ENCODE measurements at places on chromosomes 16 and 17.

DNA sequence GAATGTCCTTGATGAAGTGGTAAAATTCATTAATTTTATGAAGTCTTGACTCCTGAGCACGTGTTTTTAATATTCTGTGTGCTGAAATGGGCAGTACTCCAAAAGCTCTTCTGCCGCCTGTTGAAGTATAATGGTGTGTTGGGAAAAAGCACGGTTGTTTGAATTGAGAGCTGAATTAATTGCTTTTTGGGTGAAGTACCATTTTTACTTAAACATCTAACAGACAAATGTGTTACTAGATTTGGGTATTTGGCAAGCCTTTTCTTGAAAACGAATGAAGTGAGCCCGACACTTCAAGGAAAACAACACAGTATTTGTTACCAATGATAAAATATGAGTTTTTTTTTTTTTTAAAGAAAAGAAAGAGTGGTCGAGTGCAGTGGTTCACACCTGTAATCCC lies 22.5 kb downstream of the WWP2 start:
- no peak for DNase-seq

- no peak for DNase-seq
Observed at GRCh38 chr17:40558300-40558889, 6.9 kb downstream of the CCR7 start.

- DNase-seq: no peak
Observed at GRCh38 chr17:11898526-11899235, 98.6 kb downstream of the ZNF18 start.

DNA sequence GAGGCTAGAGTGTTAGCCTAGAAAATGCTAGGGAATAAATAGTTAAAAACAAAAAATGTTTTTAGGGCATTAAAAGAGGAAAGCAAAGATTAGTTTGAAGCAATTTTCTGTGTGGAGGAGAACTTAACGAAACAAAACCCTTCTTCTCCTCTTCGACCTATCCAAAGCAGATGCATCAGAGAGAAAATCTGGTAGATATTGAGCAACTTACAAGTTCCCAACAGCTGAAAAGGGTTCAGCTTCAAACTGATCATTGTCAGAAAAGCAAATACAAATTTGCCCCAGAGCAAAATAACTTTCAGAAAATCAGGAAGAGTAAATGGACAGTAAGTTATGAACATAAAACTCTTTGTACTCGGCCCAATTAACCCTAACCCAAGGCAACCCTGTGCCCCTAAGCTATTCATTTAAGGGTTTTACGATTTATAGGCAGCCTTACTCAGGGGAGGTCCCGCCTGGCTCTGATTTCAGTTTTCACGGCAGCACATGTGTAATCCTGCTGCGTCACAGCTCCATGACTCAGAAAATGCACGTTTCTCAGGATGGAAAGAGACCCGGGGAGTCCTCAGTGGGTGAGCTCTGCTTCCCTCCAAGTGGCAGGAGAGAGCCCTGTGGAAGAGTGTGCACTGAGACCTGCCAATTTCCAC lies 405.7 kb upstream of the SALL1 start:
- DNase-seq: peak; percentile 83

GRCh38 chr17:78617511-78618061 lies 40.4 kb upstream of the DNAH17 start:
- DNase-seq: no peak

DNA sequence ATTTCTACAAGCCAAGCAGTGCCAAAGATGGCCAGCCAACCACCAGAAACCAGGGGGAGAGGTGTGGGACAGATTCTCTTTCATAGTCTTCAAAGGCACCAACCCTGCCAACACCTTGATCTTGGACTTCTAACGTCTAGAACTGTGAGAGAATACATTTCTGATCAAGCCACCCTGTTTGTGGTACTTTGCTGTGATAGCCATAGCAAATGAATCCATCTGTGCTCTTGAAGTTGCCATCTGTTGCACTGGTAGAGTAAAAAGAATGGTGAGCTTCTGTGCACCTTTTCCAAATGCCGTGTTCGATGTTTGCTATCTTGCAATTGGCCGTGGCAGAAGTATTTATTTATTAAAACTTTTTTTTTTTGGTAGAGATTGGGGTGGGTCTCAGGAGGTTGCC lies 16.7 kb upstream of the ADGRG1 start:
- DNase-seq: no peak

GRCh38 chr16:78796221-78796866 lies 696.9 kb downstream of the WWOX start:
- no peak for DNase-seq

GRCh38 chr16:65543781-65544740 lies 422.2 kb upstream of the CDH11 start:
- no peak for DNase-seq

DNA sequence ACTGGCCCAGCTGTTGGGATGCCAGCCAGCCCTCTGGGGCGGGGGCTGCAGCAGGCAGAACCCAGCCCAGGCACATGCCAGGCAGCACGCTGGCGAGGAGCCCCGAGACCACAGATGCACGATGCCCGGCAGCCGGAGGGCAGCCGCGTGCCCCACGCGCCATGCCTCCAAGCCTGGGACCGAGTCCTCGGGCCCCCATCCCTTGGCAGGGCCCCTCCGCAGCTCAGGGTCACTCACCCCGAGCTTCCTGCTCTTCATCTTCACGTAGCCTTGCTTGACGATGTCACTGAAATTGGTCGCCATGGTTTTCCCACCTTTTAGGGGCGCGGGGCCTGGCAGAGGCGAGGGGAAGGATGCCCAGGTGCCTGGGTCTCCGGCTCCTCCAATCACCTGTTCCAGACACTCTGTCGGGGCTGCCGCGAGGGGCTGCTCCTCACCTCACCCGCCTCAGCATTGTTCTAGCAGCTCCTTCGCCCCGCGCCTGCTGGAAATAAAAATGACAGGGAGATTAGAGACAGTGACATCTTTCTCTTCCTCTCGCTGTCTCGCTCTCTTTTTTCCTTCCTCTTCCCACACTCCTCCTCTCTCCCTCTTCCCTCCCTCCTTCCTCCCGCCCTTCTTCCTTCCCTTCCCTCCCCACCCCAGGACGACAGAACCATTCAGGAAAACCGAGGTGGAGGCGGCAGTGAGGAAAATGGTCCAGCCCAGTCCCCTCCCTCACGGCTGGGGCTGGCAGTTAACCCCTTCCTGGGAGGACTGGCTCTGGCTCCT lies 6.9 kb downstream of the DOK4 start:
- DNase-seq: peak; percentile 81

DNA sequence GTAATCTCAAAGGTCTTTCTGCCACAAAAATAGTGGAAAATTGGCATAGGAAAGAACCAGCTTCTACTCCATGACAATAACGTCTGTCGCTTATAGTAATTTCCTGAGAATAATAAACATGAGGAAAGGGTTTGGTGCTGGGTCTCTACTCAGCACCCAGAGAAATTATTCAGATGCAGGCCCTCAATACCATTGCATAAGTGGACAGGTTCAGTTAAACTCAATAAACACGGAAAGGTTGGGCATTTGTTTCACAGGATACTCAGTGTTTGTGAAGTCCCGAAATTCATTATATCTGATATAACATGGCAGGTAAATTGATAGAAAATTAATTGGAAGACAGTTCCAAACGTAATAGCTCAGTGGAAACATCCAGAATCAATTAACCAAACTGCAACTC lies 254.0 kb downstream of the CNTNAP4 start:
- DNase-seq: no peak

DNA sequence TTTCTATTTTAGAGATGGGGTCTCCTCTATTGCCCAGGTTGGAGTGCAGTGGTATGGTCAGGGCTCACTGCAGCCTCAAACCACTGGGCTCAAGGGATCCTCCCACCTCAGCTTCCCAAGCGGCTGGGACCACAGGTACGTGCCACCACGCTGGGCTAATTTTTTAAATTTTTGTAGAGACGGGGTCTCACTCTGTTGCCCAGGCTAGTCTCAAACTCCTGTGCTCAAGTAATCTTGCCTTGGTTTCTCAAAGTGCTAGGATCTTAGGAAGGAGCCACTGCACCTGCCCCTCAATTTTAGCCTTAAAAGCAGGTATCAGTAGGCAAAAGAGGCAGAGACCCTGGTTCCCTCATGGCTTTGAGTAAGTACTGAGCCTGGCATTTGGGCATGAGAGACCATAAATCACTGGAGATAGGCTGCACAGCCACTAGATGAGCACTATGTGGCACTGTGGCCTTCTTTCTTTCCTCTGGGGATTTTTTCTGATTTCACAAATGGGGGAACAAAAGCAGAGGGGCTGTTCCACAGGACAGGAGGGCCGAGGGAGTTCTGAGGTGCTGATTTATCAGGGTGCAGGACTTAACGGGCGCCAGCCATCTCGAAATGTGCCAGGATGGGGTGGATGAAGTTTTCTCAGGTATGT lies 82.2 kb downstream of the PLXDC1 start:
- DNase-seq: peak; percentile 74

- peak; percentile 44 for DNase-seq
Observed at GRCh38 chr17:67487506-67487905, 110.4 kb downstream of the PITPNC1 start.

DNA sequence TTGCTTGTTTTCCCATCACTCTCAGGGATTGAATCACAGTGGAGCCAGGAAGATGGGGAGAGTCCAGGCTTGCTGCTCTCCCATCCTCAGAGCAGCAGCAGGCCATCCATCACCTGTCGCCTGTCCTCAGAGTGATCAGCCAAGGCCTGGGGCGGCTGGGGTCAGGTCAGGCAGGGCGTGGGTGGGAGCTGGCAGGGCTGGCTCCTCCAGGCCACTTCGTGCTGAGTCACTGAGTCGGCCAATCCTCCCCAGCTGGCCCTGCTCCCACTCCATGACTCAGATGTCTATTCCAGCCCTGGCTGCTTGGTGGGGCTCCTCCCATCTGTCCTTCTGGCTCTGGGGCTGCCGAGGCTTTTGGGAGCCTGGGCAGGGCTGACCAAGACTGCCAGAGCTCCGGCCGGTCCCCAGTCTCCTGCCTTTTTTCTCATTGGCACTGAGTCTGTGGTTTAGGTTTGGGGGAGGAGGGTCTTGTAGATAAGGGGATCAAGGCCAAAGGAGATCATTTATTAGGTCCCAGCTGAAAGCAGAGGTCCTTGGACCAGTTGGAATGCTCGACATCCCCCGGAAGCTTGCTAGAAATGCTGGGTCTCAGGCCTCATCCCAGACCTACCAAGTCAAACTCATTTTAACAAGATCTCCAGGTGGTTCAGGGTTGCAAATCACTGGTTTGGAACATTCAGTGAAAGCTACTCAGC lies 72.7 kb downstream of the ABCC1 start:
- peak; percentile 96 for DNase-seq

GRCh38 chr17:1481736-1482135 lies 10.8 kb downstream of the MYO1C start:
- DNase-seq: no peak

GRCh38 chr17:13428611-13429042 lies 173.1 kb downstream of the HS3ST3A1 start:
- DNase-seq: no peak

- DNase-seq: no peak
Observed at GRCh38 chr17:21072745-21073197, 30.0 kb upstream of the USP22 start.

DNA sequence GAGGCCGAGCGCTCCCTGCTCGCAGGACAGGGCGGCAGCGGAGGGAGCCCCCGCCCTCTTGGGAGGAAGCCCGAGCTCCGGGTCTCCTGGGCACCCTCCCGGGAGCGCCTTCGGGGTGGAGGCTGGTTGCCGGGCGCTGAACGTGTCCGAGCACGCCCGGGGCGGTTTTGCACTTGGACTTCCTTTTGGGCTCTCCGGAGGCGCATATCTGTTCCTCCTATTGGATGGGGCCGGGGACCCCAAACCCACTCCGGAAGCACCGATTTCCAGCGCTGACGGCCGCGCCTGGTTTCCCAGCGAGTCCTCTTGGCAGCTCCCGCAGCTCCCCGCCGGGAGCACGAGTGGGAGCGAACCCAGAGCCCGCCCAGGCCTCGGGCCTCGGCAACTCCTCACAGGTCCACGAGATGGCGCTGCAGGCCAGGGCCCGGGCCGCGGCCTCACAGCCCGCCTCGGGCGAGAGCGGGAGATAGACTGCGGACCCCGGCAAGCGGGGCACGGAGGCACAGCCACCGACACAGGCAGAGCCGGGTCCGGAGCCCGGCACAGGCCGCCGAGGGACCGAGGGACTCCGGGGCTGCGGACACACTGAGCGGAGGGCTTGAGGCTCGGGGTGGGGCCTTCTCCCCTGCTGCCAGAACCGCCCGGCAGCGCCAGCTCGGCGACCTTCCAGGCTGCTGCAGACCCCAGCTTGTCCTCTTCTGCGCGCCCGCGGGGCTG lies 12.7 kb downstream of the TBX2 start:
- peak; percentile 84 for DNase-seq

GRCh38 chr17:70702683-70703255 lies 533.4 kb downstream of the KCNJ2 start:
- DNase-seq: no peak

GRCh38 chr17:39755554-39756379 lies 18.0 kb downstream of the GRB7 start:
- DNase-seq: no peak

GRCh38 chr17:46144246-46144645 lies 49.0 kb downstream of the KANSL1 start:
- no peak for DNase-seq

GRCh38 chr16:12833926-12834325 lies 30.2 kb upstream of the CPPED1 start:
- DNase-seq: peak; percentile 9

DNA sequence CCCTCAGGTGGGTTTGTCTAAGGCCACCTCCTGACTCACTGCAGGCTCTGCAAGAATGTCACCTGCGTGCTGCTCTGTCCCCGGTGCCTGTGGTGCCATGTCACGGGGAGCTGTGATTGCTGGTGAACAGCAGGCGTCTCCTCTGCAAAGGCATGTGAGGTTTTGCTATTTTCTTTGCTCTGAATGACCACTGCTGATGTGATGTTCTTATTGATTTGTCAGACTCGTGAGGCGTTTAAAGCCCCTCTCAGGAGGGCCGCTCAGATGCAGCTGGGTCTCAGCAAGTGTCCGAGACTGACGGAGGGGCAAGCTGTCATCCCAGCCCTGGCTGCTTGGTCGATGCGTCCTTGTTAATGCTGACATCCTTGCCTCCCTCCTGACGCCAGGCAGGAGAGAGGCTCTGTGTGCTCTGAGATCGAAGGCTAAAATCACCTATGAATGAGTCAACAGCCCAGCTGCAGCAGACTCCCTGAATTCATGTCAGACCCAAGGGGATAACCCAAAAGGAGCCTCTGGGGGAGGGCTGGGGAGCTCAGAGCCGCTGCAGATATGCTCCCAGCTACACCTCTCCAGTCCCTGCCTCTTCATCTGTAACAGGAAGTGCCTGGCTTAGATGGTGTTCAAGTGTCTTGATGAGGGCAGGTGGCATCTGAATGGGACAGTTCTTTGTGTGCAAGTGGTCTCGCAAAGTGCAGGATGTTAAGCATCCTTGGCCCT lies 11.8 kb upstream of the PEMT start:
- DNase-seq: no peak
